Skin of body (tissue), 3 donors: ENCODE measurements at places on chromosomes 3 and 15.
A peak's percentile ranks its signal among the peaks of the same experiment; 100 is the strongest.

- no peak for DNase-seq
These were observed 12.2 kb downstream of the ZFAND6 start for GRCh38 chr15:80071652-80072051.

GRCh38 chr3:73021301-73021835, 24.8 kb downstream of the PPP4R2 start:
- DNase-seq, result no peak

GRCh38 chr15:90591524-90591923, 61.8 kb downstream of the CRTC3 start:
- no peak for DNase-seq

GRCh38 chr15:80706161-80706560, 11.1 kb downstream of the ABHD17C start:
- no peak for DNase-seq

GRCh38 chr3:124266487-124266886, 274.6 kb upstream of the ROPN1 start:
- peak; percentile 76 for DNase-seq

GRCh38 chr3:13482106-13482690, 2.1 kb downstream of the HDAC11 start:
- DNase-seq, result no peak

DNA sequence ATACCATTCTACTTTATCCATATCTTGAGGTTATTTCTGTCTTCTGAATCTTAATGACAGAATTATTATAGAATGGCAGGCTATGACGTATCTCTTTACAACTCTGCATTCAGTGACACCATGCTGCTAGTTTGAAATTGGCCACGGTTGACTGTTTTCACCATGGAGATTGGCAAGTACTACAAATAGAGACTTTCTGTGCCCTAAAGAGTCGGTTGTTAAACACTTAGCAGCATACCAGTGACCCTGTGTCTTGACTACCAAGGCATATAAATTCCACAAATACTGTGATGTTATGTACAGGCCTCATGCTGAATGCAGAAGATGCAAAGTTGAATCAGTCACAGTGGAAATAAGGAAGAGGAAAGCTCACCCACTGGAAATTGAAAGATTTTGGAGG, 67.0 kb upstream of the CADPS start:
- no peak for DNase-seq

DNA sequence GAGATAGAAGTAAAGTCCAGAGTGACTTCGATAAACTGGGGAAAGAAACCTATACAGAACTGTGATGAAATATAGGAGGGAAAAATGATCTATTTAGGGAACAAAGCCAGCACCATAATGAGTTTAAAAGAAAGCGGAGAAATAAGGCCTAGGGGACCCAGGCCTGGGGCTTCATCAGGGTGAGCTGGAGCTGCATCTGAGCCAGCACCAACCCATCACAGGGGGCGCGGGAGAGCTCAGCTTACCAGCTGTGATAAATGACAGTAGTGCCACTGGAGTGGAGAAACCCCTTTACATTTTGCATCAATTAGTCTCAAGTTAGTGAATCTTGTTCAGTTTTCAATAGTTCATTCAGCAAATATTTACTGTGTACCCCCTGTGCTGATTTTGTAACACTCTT, 21.3 kb downstream of the PODXL2 start:
- no peak for DNase-seq

DNA sequence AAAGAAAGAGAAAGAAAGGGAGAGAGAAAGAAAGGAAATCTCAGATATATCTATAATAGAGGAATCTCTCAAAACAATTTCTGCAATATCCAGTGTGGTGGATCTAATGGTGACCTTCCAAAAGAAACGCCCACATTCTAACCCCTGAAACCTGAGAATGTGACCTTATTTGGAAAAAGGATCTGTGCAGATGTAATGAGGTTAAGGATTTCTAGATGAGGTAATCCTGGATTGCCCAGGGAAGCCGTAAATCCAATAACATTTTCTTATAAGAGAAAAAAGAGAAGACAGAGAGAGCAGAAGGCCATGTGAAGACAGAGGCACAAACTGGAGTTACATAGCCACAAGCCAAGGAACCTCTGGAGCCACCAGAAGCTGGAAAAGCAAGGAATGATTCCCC, 307.6 kb downstream of the ZBTB20 start:
- DNase-seq, result no peak

GRCh38 chr15:47644722-47645121, 72.6 kb upstream of the SEMA6D start:
- DNase-seq, result peak; percentile 28

DNA sequence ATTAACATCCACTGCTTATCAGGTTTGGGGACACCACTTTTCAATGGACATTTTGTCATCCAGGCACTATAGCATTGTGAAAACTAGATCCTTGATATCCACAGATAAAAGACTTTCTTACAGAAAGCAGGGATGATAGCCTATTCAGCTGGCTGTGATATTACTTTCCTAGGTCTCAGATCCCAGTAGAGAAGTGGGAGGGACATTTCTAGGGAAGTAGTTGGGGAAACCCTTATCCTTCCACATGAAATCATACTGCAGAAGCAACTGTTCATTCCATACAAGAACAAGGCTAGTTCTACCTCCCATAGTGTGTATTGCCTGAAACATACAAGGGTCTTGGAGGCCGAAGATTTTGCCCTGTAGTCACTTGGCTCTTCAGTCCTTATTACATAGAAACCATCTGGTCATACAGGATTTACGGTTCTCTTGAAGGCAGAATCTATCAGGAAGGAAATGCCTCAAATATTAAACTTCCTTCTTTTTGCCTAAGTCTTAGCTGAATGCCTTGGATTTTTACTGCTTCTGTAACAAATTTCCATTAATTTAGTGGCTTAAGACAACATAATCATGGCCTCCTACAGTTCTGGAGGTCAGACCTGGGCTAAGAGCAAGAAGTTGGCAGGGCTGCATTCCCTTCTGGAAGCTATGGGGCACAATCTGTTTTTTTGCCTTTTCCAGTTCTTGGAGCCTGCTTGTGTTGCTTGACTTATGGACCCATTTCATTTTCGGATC, 119.4 kb downstream of the ECT2 start:
- DNase-seq, result peak; percentile 49

- DNase-seq, result peak; percentile 47
These were observed 156.7 kb upstream of the TLE3 start for GRCh38 chr15:70254311-70254869.

- DNase-seq, result peak; percentile 14
These were observed 43.6 kb upstream of the WWTR1 start for GRCh38 chr3:149701206-149701976.

- no peak for DNase-seq
These were observed 61.4 kb downstream of the TTC23 start for GRCh38 chr15:99187936-99188335.

GRCh38 chr15:37057256-37057655, 43.1 kb downstream of the MEIS2 start:
- no peak for DNase-seq
